Stomach (tissue), 19 donors: ENCODE measurements at places on chromosomes 6 and 20. TPM values are rescaled to one million over a fixed set of nuclear protein-coding genes. Genes with fewer than 3 reads are reported as not detected.
A peak's percentile ranks its signal among the peaks of the same experiment; 100 is the strongest.

DNA sequence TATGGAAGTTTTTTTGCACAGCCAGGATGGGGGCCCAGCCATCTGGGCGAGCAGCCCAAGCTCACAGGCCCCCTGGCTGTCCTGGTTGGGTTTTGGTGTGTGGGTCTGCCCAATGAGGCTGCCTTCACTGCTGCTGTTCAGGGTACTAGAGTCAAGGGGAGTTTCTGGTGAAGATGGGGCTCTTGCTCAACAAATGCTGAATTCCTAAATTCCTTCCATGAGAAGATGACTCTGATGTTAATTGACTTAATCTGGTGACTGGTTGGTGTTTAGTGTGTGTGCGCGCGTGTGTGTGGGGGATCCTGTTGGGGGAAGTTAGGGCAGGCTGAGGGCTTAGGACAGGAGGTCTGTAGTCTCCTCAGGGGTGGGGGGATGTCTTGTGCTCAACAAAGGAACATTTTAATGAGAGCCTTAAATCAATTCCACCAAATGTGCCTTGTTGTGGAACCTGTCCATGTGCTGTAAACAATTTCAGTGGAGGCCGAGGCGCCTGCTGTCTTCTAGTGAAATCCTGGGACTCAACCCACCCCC, 1.9 kb downstream of the PTK7 start:
- peak overlapping the region; percentile 20 for H3K27ac ChIP-seq
- H3K4me3 ChIP-seq = no peak overlapping the region
- H3K4me1 ChIP-seq = peaks cover 35% of the 10 kb centered on the region
- H3K27me3 ChIP-seq = peaks cover 5% of the 10 kb centered on the region
- DNase-seq = no peak
- H3K36me3 ChIP-seq = peaks cover 22% of the 10 kb centered on the region

GRCh38 chr6:14671261-14671681, 553.7 kb downstream of the CD83 start:
- H3K27ac ChIP-seq = no peak overlapping the region
- DNase-seq = peak; percentile 64
- H3K36me3 ChIP-seq = no peaks in the 10 kb centered on the region
- H3K4me3 ChIP-seq = no peak overlapping the region

DNA sequence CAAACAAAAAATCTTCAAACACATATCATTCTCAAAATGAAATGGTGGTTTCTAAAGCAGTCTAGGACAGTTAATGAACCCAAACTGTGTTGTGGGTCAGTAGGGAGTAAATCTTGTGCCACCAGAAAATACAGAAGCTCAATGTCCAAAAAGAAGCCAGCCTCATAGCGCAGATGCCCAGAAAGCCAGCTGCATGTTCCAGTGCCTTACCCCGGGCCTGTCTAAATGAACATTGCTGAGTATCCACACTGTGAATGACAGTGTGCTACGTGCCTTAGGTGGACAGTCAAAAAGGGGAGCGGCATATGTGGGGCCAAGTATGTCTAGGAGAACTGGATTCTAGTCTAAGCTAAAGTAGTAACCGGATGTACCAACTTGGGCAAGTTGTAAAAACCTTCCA, 10.9 kb downstream of the FYN start:
- H3K27ac ChIP-seq = no peak overlapping the region
- H3K36me3 ChIP-seq = no peaks in the 10 kb centered on the region
- H3K4me3 ChIP-seq = no peak overlapping the region
- no peaks in the 10 kb centered on the region for H3K27me3 ChIP-seq
- peaks cover 74% of the 10 kb centered on the region for H3K4me1 ChIP-seq
- DNase-seq = no peak

Gene BACH2
- 1.4 TPM for total RNA-seq

Gene E2F3
- 0.58 TPM for total RNA-seq
